ENCODE measurements at places on chromosomes 7 and 10.

GRCh38 chr7:7979558-7979957 lies 11.0 kb downstream of the GLCCI1 start:
- no peak for DNase-seq

- DNase-seq: no peak
Observed at GRCh38 chr7:85091565-85091928, 95.3 kb downstream of the SEMA3D start.

DNA sequence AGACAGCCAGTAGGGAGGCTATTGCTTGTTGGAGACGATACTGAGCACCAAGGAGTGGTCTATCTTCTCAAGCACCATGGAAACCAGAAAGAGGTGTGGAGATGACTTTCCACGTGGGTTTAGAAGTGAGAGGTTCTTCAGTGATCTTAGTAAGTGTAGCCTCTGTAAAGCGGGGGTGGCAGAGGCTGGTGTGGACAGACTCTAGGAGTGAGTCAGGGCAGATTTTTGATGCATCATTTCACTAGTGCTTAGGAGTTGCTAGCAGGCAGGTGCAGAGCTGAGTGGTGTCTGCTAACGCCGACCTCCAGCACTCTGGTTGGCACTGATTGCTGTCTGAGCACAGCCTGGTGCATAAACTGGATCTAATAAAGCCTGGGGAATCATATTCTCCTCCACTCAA lies 78.4 kb upstream of the ADO start:
- DNase-seq: no peak

DNA sequence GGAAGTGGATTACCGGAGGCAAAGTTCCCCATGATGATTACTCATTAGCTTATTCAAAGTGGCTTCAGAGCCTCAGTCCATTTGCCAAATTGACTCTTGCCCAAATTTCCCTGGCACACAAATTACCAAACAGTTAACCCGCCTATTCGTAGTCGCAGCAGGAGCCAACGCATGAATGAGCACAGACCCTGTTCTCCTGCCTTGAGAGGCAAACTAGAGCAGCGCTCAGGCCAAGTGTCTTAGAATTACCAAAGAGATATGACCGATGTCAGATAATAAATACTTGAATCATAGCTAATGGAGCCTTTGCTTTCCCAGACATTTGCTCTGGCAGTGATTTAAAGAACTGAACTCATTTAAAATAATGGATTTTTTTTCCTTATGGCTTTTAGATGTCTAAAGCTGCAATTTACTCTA lies 64.9 kb downstream of the CTTNBP2 start:
- DNase-seq: no peak

DNA sequence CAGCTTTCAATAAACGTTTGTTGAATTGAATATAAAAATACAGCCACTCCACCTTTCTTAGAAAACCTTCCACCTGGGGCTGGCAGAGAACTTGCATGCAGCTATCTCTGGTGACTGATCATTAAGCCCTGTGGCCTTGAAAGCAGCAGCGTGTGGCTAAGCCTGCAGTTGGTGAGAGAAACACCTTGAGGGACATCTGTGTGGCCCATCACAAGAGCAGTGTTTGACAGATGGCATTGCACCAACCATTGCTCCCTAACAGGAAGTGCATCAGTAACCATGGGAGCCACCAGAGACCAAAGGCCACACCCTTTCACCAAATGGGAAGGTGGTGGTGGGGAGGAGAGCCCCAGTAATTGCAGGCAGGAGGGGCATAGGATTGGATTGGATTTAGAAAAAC lies 22.4 kb downstream of the RHOBTB1 start:
- DNase-seq: no peak

- no peak for DNase-seq
Observed at GRCh38 chr10:132714096-132714985, 71.6 kb downstream of the NKX6-2 start.
